ENCODE measurements at places on chromosomes 12 and 14. TPM values are rescaled to one million over a fixed set of nuclear protein-coding genes. Genes with fewer than 3 reads are reported as not detected.
A peak's percentile ranks its signal among the peaks of the same experiment; 100 is the strongest.

DNA sequence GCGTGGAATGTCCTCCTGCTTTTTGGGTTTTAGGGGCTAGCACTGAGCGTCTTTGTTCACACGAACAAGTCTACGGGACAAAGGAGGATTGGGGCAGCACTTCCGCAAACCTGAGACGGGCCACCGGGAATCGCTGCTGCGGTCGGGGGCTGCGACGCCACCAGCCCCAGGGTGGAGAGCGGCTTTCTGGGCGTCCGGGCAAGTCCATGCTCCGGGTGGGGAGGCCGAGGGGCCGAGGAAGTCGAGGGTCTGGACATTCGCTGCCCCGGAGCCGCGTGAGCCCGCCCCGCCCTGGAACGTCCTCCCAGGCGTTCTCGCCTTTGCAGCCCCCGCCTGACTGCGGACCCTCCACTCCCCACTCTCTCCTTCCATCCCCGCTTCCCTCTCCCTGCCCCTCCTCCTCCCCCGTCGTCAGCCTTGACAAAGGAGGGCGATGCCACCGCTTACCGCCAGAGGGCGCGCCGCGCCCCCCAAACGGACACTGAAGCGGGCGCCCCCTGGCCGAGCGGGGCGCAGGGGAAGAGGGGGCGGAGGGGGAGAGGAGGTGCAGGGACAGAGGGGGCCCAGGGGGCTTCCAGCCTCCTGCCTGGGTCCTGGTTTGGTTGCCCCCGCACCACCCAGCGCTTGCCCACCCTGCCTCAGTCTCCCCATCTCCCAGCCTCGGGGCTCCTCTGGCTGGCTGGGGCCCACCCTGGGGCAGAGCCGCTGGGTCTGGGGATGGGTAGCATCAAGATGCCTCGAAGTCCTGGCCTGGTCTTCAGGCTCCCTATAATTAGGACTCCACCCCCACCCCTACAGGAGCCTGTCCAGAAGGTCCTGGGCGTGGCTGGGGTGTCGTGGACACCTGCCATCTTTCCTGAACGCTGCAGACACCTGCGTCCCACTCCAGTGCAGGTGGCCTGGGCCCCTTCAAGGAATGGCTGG is 39.1 kb upstream of the INF2 start:
- H3K27ac ChIP-seq = no peak overlapping the region
- peaks cover 3% of the 10 kb centered on the region for H3K27me3 ChIP-seq

DNA sequence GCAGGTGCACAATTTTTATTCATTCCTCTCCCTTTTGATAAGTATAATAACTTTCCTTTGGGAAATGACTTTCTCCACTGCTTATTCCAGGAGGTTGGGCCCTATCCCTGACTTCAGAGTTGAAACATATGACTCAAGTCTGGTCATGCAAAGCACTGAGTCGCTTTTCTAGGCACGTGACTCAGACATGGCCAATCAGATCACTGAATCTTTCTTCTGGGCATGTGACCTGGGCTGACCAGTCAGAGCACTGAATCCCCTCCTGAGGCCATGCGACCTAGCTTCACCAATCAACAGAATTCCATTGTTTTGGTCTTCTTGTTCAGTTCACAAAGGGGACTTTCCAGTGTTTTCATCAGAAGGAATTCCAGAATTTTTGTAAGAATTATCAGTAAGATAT is 377.1 kb upstream of the KITLG start:
- H3K27ac ChIP-seq = no peak overlapping the region
- no peaks in the 10 kb centered on the region for H3K4me1 ChIP-seq
- H3K36me3 ChIP-seq = no peaks in the 10 kb centered on the region
- H3K4me3 ChIP-seq = no peak overlapping the region
- no peak for DNase-seq
- no peaks in the 10 kb centered on the region for H3K27me3 ChIP-seq

- H3K4me1 ChIP-seq = no peaks in the 10 kb centered on the region
- no peak for DNase-seq
- H3K27ac ChIP-seq = peak overlapping the region; percentile 39
Measured at GRCh38 chr14:64800000-64800399, 79.7 kb downstream of the SPTB start.

MYO1A gene
- polyA plus RNA-seq = 0.04 TPM

DNA sequence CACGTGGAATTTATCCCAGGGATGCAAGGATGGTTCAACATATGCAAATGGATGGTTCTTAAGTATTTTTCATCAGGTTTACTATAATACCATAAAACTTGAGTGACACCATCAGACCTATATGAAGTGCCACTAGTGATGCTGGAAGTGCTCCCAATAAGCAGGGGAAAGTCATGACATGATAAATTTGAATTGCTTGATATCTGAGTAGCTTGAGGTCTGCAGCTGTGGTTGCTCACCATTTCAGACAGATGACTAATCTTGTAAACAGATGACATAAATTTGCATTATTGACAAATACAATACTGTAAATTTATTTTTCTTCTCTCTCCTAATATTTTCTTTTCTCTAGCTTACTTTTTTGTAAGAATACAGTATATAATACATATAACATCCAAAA is 13.7 kb upstream of the PRPF39 start:
- no peak overlapping the region for H3K27ac ChIP-seq
- H3K27me3 ChIP-seq = no peaks in the 10 kb centered on the region
- no peak for DNase-seq
- H3K4me1 ChIP-seq = peaks cover 16% of the 10 kb centered on the region
- H3K36me3 ChIP-seq = peaks cover 17% of the 10 kb centered on the region

TCL1A gene
- polyA plus RNA-seq = 0.17 TPM
